ENCODE measurements at places on chromosomes 1 and 21.

- no peak for DNase-seq
Observed at GRCh38 chr1:86972262-86972661, 57.8 kb downstream of the HS2ST1 start.

DNA sequence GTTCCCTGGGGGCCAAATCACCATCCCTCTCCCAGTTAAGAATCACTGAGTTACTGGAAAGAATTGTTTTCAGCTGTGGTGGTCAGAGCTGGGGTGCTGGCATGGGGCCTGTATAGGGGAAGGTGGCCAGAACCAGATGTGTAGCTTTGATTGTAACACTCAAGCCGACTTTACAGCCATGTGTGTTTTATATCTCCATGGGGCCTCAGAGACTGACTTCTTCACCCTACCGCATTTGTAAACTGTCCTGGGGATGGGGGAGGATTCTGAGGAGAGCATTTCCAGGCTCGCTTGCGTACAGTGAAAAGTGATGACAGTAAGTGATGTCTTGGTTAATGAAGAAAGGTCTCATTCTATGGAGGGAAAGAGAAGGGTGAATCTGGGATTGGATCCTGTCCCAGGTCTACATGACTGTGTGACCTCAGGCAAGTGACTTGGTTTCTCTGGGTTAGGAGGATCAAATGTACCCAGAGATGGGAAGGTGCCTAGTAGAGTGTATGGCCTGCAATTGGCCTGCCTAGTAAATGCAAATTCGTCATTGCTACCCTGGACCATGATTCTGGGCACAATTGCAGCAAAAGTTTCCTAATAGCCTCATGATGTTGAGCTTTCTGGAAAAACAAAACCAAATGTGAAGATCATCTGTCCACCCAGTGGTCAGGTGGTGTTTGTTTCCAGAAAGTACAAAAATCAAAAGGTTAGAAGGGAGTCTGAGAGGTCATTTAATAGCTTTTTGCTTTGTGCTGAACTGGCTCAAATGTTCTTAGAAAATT lies 49.7 kb upstream of the RCC2 start:
- DNase-seq, result no peak

- DNase-seq, result no peak
Observed at GRCh38 chr1:166969074-166969677, 6.2 kb downstream of the ILDR2 start.

- DNase-seq, result no peak
Observed at GRCh38 chr21:42443876-42444744, 40.4 kb downstream of the UBASH3A start.

GRCh38 chr1:200258447-200259375 lies 151.1 kb downstream of the ZNF281 start:
- no peak for DNase-seq

DNA sequence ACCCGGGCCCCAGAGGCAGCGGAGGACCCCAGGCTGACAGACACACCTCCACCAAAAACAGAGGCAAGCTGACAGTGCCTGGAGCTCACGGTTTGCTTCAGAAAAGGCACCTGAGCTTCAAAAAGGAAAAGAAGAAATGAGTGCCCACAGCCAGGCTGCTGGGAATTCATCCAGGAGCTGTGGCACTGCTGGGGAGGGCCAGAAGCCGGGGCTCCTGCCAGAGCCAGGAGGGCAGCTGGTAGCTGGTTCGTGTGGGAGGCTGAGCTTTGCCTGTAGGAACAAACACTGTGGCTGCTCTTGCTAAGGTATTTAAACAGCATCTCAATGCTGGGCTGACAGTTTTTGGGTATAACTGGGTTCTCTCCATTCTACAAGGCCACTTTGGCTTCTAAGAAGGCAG lies 19.5 kb downstream of the KCNJ6 start:
- DNase-seq, result no peak

GRCh38 chr1:167467126-167467710 lies 51.1 kb downstream of the CD247 start:
- no peak for DNase-seq

- no peak for DNase-seq
Observed at GRCh38 chr1:77900687-77901293, 12.4 kb downstream of the NEXN start.

- no peak for DNase-seq
Observed at GRCh38 chr21:32136546-32136945, 142.3 kb downstream of the MIS18A start.

DNA sequence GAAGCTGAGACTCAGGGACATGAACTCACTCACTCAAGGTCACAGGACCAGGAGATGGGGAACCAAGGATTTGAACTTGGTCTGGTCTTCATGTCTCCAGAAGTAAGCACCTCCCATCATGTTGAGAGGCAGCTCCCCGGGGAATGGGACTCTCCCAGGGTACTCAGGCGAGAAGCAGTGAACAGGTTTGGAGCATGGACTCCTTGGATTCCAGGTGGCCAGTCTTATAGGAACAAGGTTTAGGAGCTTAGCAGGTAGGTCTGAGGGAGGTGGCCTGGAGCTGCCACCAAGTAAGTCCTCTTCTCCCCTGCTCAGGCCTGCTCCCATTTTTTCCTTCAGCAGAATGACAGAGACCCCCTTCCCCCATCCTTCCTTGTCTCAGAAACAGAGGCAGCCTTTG lies 14.9 kb upstream of the ARHGEF10L start:
- no peak for DNase-seq

- no peak for DNase-seq
Observed at GRCh38 chr21:27024301-27024700, 57.4 kb upstream of the ADAMTS5 start.

- DNase-seq, result no peak
Observed at GRCh38 chr1:61724506-61724812, 482 bp downstream of the TM2D1 start.

- DNase-seq, result no peak
Observed at GRCh38 chr1:91653183-91653582, 152.5 kb downstream of the CDC7 start.

- DNase-seq, result no peak
Observed at GRCh38 chr1:241836941-241837340, 11.1 kb upstream of the EXO1 start.

DNA sequence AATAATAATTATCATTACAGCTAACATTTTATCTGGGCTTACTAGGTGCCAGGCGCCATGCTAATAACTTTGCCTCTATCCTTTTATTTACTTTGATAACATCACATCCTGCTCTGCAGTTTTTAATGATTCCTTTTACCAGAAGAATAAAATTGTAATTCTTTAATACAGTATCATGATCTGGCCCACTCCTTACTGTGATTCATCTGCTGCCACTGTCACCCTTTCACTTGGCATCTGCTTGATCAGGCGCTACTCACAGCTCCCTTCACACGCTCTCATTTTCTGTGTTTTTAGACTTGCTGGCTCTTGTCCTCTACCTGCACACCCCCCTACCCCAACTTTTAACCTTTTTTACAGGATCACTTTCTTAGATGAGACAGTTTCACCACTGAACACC lies 167.5 kb downstream of the NTMT2 start:
- no peak for DNase-seq

DNA sequence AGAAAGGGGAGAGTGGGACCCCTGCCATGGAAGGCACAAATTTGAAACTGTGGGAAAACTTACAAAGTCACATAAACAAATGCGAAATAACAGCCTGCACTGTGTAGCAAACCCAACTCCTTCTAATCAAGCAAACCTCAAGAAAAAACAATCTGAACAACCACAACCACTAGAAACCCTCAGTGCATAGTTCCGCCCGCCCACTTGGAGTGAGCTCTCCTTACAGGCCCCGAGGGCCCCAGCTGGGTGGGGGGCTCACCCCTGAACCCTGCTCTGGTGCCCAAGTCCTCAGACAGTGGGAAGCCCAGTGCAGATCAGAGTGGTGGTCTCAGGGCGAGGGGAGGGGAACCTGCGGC lies 931 bp upstream of the MXRA8 start:
- DNase-seq, result no peak

Data from activated CD8-positive, alpha-beta memory T cell treated with anti-CD3 and anti-CD28 coated beads for 48 hours (primary cell).